NCI-H524 treated with DMSO at 0.1 percent for 48 hours (cell line): ENCODE measurements at places on chromosomes 1 and 21.

DNA sequence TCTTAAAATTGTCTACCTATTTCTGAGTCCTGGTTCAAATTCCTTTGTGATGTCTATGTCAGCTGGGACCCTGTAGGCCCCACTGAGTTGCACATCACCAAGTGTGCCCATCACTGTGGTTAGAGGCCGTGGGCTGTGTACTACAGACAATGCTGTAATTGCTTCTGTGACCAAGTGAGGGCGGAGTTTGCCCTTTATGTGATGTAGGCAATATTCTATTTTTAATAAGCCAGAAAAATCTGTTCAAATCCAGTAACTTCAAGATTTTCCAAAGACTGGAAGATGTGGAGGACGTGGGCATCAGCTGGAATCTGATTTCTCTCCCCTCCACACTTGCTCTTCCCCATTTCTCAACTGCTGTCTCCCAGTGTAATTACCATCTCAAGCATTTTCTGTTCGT is 215.4 kb downstream of the PBX1 start:
- no peak for DNase-seq

GRCh38 chr1:108028841-108029388 is 63.9 kb upstream of the VAV3 start:
- DNase-seq = no peak

- DNase-seq = no peak
Measured at GRCh38 chr1:14228677-14229076, 369.8 kb upstream of the KAZN start.

DNA sequence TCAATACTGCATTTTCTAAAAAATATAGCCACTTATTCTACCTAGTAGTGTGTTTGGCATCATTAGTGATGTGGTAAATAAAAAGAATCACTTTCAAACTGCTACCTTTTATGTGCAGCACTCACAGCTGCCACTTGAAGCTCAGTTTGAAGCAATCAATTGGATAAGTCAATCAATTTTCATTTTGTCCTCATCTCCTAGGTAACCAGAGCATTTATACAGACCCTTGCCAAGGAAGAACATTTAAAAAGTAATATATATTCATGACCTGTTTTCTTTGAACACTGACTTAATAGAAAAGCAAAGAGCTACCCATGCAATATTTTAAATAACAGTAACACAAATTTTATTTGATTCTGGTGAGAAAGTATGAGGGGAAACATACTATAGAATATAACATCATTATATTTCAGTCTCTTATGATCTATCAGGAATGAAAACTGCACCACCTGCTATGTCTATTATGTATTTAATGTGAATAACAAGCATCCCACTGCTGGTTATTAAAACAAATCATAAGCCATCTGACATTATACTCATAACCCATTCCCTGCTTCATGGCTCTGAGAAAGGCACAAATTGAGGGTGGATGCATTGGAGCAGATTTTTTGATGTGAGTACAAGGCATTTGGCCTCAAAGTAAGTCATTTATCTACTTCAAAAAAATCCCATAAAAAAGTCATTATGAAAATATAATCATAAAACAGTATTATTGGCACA is 168.4 kb upstream of the C21orf91 start:
- DNase-seq = no peak

DNA sequence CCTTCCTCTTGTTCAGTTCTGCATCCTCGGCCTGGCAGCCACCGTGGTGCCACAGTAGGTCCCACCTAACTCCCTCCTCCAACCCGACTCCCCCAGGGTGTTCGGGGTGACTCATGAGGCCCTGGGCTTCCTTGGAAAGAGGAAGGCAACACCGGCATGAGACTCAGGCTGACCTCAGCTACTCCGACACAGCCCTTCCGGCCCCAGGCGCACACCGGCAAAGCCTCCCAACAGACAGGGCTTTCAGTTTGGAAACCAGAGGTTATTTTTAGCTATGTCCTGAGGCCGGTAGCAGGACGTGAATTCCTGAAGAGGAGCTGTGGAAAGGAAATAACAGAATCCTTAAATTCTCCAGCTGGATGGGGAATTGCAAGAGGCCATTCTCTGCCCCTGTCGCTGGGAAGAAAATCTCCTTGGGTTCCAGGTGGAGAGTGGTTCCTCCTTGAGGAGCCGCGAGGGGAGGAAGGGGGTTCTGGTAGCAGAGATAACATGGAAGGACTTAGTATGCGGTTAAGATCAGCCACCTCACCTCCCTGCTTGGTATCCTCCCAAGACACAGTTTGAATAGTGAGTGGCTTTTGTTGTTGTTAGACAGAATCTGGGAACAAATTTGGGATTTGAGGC is 24.4 kb downstream of the PLXNA2 start:
- no peak for DNase-seq

DNA sequence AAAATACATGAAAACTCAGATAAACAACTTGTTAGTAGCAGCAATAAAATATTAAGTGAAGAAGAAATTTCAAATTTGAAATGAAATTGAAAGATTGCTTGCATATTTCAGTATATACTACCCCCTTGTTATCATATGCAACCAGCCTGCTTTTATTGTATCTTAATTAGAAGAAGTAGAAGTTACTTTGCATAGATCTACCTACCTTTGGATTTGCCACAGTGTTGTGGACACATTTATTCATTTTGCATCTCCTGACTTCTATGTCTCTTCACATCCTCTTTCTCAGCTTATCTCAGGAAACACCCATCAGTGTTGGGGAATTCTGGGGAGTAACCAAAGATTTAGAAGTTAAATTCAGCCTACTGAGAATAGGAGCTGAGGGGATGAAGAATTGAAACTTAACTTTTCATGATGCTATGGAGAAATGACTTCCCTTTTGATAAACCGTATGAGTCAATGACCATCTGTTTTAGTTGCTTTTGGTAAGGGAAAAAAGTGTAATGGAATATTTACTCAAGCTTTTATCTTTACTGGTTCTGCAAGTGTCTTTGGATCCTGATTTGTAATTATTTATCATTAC is 96.9 kb downstream of the RGL1 start:
- no peak for DNase-seq

- no peak for DNase-seq
Measured at GRCh38 chr1:96364576-96364975, 357.0 kb upstream of the PTBP2 start.

- DNase-seq = no peak
Measured at GRCh38 chr21:31012133-31013089, 25.9 kb downstream of the KRTAP19-8 start.

DNA sequence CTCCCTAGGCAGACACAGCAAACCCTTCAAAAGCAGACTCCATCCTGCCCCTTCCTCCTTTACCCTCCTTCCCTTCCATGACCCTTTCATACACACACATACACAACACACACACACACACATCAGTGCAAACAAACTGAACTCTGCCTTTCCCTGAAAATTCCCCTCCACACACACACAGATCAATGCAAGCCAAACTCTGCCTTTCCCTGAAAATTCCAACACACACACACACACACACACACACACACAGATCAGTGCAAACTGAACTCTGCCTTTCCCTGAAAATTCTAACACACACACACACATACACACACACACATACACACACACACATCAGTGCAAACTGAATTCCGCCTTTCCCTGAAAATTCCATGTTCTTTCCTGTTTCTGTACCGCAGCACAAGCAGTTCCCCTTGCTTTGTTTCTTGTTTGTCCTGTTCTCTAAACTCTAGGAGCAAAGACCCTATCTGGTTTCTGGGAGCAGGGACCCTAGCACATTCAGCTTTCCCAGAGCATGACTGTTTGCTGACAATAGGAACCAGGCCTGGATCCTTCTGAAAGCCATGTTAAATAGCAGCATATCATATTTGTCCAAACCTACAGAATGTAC is 91.0 kb downstream of the PTPN14 start:
- DNase-seq = no peak

GRCh38 chr21:31724552-31724951 is 7.4 kb downstream of the SCAF4 start:
- DNase-seq = no peak
